Caudate nucleus (tissue), 63 donors: ENCODE measurements at places on chromosomes 1 and 21.

GRCh38 chr21:41370840-41371684 is 9.2 kb downstream of the MX2 start:
- DNase-seq, result no peak

- no peak for DNase-seq
Measured at GRCh38 chr1:17690906-17691634, 64.1 kb upstream of the ACTL8 start.

DNA sequence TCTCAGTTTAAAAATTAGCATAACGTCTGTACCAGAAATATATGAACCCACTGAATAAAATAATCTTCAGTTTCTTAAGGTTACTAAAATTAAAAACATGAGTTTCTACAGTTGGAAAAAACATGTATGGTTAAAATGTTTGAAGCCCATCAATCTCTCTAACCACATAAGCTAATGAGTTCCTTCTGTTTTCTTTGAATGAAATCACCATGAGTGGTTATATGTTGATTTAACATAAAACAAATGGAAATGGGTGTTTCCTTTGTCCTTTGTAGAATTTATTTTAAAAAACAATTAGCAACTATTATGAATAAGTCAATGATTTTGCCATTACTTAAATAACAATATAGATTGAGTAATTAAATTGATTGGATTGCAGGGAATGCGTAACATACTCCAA is 3.0 kb upstream of the ADGRL2 start:
- no peak for DNase-seq

- no peak for DNase-seq
Measured at GRCh38 chr1:230425252-230426091, 660 bp downstream of the PGBD5 start.

DNA sequence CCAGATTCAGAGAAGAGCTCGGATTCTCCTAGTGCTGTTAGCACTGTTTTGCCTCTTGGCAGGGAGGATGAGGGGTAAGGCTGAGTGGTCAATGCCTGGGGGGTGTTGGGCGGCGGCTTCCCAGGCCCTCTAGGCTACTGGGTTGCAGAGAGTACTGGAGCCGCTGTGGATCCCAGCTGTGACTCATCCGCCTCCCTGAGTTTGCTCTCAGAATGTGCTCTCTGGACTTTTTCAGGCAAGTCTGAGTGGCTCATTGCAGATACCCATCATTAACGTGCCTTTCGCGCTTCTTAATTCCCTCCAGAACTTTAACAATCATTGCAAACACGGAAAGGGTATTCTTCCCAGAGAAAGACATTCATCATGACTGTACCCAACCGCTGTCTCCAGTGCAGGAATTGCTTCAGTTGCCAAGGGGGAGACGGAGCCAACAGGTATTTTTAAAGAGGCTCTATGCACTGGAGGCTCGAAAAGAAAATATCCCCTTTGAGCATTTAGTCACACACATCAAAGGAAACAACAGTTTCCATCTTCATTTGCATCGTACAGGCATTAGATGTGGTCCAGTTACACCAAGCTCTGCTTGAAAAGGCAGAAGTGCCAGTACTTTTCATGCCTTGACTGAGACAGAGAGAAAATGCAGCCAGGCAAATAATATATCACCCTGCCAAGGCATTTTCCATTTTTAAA is 14.4 kb upstream of the CAMTA1 start:
- DNase-seq, result no peak

- no peak for DNase-seq
Measured at GRCh38 chr1:169568497-169568896, 17.8 kb downstream of the F5 start.

DNA sequence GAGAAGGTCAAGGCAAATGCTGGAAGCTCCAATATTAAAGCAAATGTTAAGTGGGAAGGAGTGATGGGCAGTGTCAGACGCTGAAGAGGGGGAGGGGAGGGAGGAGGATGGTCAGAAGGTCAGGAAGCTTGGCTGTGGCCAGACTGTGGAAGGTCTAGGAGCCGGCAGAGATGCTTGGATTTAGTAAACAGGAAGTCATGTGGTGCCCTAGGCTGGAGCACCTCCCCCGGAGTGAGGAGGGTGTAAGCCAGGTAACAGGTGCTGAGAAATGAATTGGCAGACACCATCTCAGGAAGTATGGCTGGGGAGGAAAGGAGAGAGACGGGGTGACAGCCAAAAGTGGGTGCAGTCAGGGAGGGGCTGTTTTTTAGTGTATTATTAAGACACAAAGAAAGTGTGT is 17.7 kb downstream of the CSMD2 start:
- DNase-seq, result no peak

DNA sequence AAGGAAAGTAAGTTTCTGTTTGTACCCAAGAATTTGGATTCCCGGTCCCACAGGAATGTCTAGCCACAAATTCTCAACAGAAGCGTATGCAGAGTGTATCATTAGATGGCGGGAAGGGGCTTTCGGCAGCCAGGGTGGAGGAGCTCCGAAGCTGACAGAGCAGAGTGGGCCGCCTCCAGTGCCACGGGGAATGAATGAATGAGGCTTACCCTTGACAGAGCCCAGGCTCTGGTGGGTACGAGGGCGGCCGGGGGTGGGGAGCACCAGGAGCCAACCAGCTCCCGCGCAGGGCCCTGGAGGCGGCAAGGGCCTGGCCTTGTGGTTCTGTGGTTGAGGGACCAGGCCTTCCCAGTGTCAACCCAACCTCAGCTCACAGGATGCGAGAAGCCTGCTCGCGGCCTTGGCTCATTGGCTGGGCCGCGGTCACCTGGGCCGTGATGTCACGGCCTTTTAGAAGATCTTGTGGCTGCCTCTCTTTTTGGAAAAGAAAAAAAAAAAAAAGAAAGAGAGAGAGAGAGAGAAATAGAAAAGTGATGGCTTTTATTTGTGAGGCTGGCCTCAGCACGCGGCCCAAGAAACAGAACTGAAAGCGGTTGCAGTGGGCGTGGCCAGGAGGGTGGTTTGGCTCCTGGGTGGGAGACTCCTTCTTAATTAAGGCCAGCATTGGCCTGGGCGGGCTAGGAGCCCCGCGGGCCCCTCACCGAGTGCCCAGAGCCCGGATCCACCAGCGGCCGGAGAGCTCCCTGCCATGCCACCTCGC is 34.9 kb upstream of the RUNX3 start:
- DNase-seq, result no peak

GRCh38 chr1:82317671-82318070 is 516.9 kb downstream of the ADGRL2 start:
- no peak for DNase-seq

DNA sequence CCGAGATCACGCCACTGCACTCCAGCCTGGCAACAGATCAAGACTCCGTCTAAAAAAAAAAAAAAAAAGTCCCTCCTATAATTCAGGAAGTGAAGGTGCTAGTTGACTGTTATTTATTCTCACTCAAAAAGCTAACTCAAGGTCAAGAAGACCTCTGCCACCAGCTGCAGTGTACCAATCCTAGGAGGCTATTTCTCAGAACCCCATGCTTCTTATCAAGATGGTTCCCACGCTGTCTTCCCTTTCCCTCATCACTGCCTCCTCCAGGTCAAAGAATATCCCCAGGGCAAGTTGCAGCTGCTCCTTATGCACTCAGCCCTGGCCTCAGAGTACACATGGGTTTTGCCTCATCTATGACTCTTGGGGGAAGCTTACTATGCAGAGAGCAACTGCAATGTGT is 53.6 kb downstream of the RERE start:
- DNase-seq, result no peak

DNA sequence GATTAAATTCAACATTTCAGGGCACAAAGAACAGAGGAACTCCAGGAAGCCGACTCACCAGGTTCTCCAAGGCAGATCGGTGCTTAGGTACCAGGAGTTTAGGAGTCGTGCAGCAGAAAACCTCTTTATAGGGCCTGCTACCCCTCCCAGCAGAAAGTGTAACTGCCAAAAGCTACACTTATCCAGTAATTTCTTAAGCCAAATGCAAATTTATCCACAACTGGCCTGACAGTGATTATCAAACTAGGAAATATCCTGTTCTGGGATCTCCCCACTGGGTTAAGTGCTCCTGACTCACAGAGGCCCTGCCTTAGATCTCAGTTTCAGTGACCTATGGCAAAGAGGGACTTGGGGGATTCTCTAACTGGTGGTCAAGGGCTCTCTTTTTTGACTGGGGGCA is at the start of gene SPRR2F:
Gene SPRR2F, minus strand, starts transcription at position 101 of the 400 bp plus-strand sequence. CDS start 783 bp downstream, outside the sequence.
- no peak for DNase-seq

- no peak for DNase-seq
Measured at GRCh38 chr1:1835546-1835945, 55.3 kb downstream of the GNB1 start.

DNA sequence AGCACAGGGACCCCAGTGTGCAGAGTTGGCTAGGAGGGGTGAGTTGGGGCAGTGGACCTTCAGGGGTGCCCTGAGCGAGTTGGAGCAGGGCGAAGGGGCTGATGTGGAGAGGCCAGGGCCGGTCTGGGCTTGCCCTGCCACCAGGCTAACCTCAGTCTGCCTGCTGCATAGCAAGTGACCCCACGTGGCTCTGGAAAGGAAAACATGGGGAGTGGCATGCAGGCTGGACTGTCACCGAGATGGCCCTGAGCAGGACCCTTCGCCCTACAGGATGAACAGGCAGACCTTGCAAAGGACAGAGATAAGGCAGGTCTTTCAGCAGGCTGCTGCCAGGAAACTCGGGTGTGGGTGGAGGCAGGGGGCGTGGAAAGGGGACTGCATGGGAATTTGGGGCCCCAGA is 51.5 kb downstream of the FOXO6 start:
- no peak for DNase-seq

DNA sequence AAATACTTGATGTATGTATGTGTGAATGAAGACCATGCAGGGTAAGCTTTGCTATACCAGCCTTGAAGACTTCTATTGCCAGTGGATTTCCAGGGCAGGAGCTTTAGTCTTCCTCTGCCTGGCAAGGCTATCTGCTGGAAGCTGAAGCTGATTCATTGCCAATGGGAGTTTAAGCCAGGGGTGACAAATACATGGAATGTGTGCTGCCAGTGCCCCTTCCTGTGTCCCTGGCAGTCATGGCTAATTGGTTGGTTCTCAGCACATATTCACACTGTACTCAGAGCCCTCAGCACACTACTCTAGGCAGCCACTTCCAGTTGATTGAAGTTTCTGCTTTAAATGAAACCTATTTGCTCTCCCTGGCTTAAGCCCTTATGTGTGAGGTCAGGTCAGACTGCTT is 1.5 kb downstream of the ZSCAN20 start:
- DNase-seq, result no peak

DNA sequence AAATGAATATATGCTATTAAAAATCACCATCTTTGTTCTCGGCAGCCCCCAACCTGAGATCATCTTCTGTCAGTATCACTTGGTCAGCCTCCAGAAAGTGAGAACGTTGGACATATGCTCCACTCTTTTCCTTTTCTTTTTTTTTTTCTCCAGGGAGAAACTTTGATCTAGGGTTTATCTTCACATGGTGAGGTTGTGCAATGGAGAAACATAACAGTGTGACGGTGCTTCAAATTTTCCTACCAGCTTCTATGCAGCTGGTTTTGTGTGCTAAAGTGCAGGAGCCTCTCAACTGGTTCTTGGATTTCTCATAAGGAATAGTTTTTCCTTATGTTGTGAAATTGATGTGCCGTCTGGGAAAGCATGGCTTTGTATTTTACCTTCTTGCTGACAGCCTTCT is 1202.9 kb downstream of the NCAM2 start:
- no peak for DNase-seq

DNA sequence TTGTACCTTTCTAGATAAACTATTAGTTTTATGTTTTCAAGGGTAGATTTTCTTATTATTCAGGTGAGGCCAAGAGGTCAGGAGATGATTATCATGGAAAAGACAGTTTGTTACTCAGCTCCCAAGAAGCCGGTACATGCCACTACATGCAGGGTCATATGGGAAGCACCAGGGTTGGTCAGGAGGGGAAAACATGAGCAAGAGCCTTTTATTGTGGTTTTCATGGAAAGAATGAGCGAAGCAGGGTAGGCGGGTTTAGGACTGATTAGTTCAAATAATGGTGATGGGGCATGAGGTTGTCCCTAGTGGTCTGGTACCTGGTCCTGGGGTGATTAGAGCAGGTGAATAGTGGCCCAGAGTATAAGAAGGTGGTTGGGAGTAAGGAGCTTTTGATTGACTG is 189.9 kb downstream of the APP start:
- DNase-seq, result no peak

- DNase-seq, result no peak
Measured at GRCh38 chr1:3679098-3679555, 26.8 kb downstream of the TP73 start.

DNA sequence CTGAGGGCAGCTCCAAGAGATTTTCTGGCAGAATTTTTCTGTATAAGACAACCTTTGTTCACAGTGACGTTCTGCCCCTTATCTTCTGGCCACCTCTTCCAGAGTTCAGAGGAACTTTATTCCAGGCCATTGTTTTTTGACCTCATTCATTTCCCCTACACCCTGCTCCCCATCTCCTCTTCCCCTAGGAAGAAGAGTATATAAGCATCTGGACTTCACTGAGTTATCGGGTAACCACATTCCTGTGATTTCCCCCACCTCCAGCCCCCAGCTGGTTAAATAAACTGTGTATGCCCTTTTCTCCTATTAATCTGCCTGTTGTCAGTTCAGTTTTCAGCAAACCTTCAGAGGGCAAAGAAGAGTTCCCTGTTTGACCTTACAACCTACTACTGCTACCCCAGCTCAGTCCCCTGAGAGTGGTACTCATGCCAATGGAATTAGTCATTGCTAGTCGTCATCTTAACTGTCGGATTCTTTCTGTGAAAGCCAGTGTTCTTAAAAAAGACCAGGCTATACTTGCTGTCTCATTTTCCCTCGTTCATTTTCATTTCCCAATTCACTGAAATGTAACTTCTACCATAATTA is 14.3 kb upstream of the ALG14 start:
- DNase-seq, result no peak

DNA sequence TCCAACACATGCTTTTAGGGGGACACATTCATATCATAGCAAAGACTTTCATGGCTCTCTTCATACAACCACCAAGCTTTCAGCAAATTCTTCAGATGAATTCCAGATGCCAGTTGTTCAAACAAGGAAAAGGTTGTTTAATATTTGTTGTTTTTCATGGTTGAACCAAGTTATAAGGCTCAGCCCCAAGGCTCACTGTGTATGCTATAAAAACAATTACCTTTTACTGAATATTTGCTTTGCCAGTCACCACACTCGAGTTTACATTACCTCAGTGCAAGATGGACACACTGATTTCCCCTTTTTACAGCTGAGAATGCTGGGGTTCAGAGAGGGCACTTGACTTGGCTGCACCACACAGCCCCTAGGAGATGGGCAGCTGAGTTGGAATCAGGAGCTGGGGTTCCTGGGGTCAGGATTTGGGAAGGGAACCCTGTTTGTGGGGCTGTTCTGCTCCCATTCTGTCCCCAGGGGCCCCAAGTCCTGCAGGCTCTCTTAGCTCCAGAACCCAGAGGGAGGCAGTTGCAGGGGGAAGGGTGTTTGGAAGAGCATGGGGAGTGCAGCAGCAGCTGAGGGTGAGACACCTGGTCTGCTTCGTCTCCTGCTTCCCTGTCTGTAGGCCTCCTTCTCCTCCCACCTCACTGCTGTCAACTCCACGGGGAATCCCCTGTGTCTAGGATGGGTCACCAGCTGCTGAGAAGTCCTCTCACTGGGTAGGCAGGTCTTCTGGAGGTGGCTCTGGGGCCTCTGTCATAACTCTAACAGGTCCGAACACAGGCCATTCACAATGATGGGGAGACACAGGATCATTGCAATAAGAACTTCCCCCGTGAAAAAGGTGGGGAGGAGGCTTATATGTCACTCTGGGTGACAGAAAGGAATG is 12.8 kb upstream of the TMPRSS2 start:
- no peak for DNase-seq
